ENCODE measurements at places on chromosomes 1 and 21.

DNA sequence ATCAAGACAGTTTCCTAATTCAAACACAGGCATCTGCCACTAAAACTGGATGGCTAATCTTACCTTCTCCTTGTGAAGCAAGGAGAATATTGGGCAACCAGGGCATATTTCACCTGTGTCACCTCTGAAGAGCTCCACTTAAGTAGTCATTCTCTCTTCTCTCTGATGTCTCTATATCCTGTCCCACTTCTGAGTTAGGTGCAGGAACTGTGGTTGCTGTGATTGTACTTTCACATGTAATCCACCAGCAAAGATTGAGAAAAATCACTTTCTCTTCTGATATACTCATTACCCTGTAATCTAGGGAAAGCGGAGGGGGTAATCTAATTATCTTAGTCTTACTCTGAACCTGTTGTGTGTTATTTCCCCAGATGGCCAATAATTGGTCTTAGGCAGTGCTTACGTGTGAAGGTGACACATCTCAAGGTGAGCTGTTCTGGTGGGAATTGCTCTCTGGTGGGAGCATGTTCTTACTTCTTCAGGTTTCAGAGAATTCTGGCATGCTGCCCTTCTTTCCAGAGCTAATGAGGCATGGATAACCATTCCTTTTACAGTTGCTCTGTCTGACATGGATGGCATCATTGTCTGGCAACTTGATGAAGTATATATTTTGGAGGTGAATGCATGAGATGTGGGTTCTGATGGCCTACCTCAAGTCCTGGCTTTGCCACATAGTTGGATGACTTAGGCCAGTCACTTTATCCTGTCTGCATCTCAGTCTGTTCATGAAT, 12.0 kb downstream of the XCL2 start:
- no peak for DNase-seq

GRCh38 chr1:234393190-234393589, 19.9 kb downstream of the COA6 start:
- no peak for DNase-seq

DNA sequence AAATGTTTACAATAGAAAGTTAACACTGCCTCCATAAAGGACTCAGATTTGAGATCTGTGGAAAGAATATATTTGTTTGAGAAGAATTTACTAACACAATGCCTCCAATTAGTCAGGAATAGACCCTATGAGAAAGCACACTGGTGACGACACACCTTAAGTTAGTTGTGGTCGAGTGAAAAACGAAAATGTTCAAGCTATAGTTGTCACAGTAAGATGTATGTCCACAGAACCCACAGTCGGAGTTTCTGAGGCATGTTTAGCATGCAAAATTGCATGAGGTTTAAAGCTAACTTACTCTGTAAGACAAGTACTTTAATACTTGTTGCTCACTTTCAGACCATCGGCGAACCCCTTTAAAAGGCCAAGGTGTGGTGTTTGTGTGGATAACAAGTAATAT, 69.9 kb upstream of the SIPA1L2 start:
- DNase-seq, result no peak

- DNase-seq, result no peak
Observed at GRCh38 chr1:103218369-103218768, 110.0 kb upstream of the COL11A1 start.

- DNase-seq, result no peak
Observed at GRCh38 chr1:5067246-5067645, 412.8 kb downstream of the AJAP1 start.

- DNase-seq, result no peak
Observed at GRCh38 chr21:44793592-44794374, 7.8 kb downstream of the UBE2G2 start.

DNA sequence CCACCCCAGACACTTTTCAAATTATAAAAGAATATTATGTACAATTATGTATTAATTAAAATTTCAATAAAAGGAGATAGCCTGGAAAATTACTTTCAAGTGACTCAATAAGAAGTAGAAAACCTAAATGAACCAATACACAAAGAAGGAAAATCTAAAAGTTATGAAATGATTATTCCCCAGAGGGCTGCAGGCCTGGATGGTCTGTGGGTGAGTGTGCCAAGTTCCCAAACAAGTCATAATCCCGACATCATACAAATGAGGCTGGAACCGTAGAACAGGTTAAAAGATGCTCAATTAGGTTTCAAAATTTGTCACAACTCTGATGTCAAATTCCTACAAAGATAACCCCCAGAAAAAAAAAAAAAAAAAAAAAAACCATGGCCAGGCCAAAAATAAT, 12.7 kb downstream of the SPATC1L start:
- no peak for DNase-seq

- DNase-seq, result no peak
Observed at GRCh38 chr1:109827986-109828385, 64.3 kb upstream of the EPS8L3 start.

- no peak for DNase-seq
Observed at GRCh38 chr1:67771152-67771551, 62.1 kb downstream of the GNG12 start.

- DNase-seq, result no peak
Observed at GRCh38 chr1:222038971-222039370, 297.1 kb upstream of the DUSP10 start.

DNA sequence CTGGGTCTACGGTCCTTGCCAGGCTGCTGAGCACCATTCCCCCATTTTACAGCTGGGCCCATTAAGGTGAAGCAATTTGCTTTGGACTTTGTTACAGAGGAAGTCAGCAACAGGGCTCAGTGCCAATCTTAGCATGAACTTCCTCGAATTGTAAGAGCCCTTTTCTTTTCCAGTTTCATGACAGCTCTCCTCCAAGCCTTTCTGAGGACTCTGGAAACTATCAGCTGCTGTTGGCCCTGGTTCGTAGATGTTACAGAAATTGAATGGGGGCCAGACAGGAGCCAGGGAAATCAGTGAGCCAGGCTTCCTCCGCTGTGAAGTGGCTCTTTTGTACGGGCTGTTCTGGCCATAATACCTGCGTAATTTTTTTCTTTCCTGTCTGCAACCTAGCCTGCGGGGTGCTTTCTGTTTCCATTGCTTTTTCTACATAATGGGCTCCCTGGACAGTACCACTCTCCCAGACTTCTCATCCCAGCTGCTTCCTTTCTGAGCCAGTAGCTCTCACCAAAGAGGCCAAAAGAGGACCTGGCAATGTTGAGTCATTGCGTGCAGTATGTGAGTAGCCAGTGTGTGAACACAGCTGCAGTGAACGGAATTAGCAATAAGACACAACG, 386.3 kb downstream of the DISC1 start:
- DNase-seq, result peak; percentile 91

- no peak for DNase-seq
Observed at GRCh38 chr1:8879464-8879921, 1.0 kb upstream of the ENO1 start.

DNA sequence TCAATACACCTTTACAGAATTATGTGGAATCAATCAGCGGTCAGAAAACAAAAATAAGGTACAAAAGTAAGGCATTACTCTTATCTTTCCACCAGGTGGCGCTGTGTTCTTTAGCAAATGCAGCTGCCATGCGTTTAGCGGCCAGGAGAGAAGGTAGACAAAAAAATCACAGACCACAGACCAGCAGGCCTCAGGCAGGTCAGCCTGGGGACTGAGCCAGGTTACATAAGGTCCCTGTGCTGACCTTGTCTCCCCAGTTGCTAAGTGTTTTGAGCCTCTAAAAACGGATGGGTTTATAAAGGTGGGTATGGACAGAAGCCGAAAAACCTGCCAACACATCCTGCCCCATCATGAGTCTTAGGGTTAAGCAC, 2.8 kb downstream of the RGS16 start:
- DNase-seq, result peak; percentile 82

GRCh38 chr1:187038784-187039183, 210.0 kb downstream of the PLA2G4A start:
- no peak for DNase-seq

GRCh38 chr1:221574529-221574928, 167.4 kb downstream of the DUSP10 start:
- DNase-seq, result no peak

DNA sequence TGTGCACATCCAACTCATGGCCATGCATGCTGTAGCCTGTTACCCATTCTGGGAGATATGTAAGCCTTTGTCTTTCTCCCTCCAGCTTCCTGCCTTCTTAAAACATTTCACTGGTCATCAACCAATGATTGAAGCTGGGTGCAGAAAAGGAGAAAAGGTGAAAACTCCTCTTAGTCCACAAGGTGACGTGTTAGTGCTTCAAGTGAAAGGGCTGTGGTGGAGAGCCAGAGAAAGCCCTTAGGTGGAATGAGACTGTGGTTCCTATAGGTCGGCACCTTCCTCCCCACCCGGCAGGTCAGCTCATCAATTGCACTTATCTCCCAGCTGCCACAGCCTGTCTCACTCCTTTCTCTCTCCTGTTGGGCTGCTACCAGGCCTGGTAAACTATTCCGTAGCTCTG, 30.4 kb downstream of the ERG start:
- DNase-seq, result no peak

GRCh38 chr1:245651093-245651492, 496.3 kb downstream of the KIF26B start:
- DNase-seq, result no peak

DNA sequence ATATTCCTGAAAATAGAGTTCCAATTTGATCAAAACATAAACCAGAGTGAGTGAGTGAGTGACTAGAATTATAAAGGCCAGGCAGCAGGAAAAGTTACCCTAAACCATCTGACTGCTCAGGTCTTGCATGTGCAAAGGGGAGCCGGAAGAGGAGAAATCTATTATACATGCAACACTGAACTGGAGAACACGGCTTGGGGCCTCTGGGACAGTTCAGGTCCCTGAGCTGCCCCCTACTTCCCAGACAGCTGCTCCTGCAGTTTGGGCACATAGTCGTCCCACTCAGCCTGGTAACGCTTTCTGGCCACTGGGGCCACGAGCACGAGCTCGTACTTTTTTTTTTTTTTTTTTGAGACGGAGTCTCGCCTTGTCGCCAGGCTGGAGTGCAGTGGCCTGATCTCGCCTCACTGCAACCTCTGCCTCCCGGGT, 40.1 kb downstream of the PTPRC start:
- DNase-seq, result no peak

GRCh38 chr1:88916883-88917282, 25.5 kb upstream of the GTF2B start:
- DNase-seq, result no peak

DNA sequence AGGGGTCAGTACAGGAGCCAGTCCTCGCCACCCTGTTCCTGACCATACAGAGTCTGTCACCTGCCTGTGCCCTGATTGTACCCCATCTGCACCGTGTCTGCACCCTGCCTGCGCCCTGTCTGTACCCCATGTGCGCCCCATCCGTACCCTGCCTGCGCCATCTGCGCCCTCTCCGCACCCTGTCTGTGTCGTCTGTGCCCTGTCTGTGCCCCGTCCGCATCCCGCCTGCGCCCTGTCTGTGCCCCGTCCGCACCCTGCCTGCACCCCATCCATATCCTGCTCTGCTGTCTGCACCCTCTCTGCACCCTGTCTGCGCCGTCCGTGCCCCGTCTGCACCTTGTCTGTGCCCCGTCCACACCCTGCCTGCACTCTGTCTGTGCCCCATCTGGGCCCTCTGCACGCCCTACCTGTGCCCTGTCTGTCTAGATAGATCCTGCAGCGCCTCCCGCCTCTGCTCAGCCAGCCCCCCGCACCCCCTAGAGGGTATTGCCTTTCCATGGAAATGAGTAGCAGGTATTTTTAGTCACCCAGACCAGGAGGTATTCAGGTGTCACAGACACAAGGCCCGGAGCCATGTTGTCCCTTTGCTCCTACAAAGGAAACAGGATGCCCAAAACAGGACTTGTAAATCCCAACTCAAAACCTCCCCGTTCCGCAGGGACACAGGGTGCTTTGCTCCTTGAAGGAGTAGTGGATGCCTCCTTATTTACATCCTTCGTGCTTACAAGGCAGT, 7.7 kb upstream of the NPHP4 start:
- no peak for DNase-seq

DNA sequence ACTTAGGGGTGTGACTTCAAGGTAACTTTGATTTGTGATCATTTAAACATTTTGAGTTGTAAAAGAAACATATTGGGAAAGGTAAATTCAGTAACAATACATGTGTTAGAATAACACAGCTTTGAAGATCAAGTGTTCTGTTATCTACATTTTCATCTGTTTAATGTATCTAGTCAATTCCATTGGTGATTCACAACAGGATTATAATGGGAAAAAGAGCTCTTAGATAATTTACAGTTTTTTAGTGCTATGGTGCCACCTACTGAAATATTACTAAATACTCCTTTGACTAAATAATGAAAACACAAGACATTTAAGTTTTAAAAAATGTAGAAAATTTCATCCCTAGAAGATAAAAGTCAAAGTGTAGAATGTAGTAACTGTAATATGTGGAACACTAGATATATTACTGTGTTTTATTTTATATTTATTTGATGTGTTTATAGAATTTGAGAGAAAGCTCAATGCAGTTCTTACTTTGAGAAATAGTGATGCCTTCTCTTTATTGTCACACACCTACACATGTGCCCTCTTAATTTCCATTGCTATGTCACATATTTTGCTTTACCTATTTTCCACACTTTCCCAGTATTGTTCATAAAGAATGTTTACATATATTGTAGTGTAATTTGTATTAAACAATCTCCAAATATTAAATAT, 47.4 kb downstream of the PTPRC start:
- DNase-seq, result peak; percentile 4

DNA sequence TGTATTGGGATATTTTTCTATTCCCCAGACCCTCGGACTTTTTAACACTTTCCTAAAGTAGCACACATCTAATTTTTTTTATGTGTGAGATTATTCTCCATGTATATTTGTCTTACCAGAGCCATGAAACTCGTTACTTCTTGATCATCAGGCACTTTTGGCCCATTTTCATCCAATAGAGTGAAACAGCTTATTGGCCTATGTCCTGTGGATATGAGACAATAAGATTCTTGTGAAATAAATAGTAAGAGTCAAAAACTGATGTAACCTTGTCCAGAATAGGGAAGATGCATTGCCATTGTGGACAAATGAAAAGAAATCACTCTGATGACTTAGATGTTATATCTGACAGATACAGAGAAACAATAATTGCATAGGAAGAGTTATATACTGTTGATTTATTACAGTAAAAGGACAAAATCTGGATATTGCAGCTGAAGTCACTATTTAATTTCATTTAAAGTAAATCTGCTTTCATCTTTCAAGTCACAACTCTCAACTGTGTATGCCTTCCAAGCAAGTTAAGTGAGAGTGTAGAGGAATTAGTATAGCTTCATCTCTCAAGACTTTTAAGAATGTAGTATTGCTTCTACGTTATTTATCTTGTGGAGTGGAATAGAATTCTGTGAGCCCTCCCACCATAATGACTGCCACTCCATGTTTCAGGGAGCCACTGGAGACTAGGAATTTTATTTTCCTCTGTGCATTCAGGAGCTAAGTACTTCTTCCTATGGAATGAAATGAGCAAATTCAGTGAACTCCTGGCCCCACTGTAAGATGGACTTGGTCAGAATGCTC, 86.9 kb downstream of the ADAMTS1 start:
- DNase-seq, result no peak

Data from SHP77 (cell line).